ENCODE measurements at places on chromosomes 3 and 15.

- no peak for DNase-seq
Observed at GRCh38 chr3:113626503-113627371, 69.7 kb downstream of the USF3 start.

DNA sequence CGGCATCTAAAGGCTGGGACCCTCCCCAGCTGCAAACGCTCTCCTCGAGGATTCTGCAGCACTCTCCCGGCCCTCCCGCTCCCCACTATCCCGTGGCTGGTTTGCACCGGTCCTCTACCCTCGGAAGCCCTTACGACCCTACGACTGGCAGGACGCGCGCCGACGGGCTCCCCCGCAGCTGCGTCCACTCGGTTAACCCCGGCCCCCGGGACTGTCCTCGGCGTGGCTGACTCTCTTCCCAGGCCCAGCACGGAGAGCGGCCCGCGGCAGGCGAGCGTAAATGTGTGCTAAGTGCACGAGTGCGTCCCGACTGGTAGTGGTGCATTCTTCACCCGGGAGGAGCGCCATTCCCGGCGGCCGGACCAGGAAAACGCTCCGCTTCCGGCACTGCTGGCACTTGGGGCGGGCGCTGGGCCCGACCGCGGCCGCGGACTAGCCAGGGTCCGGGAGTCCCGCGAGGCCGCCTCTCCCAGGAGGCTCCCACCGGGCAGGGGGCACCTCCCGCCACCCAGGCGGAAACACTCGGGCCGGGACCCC, 508 bp downstream of the GORASP1 start:
- DNase-seq = peak; percentile 15

GRCh38 chr3:8152821-8153418, 348.7 kb upstream of the LMCD1 start:
- no peak for DNase-seq

DNA sequence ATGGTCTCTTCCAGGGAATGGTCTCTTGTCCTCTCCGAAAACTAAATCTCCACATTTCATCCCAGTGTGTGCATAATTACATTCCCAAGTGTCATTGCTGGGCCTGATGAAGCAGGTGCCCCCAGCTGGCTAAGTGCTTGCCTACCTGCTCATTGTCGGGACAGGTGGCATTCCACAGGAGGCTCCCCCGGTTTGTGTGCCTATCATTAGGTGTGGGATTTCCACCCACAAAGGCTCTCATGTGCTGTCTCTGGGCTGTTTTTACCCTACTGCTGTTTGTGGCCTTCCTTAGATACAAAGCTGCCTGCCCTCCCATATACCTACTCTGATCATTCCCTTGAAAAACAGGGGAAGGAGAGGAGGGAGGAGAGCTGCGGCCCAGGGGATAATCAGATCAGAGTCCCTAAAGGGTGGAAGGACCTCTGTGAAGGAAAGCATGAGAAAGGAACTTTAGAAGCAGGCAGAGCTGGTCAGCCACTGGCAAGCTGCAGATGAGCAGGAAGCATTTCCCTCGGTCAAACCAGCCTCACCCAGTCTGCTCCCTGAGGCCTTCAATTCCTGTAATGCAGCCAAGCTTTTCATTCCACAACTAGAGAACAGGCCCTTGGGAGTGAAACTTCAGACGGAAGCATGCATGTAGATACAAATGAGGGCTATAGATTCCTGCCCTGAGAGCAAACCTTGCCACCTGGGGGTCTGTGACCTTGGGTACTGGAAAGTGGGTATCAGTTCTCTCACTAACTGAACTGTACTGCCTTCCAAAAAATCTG, 60.7 kb upstream of the HEG1 start:
- DNase-seq = no peak

- no peak for DNase-seq
Observed at GRCh38 chr3:178152031-178152806, 384.0 kb upstream of the KCNMB2 start.

GRCh38 chr3:64773137-64773536, 85.3 kb upstream of the ADAMTS9 start:
- DNase-seq = no peak

GRCh38 chr3:6523043-6523442, 337.9 kb upstream of the GRM7 start:
- DNase-seq = no peak

- no peak for DNase-seq
Observed at GRCh38 chr15:49196856-49197255, 26.8 kb downstream of the GALK2 start.

- no peak for DNase-seq
Observed at GRCh38 chr3:57803647-57804081, 47.6 kb downstream of the SLMAP start.

DNA sequence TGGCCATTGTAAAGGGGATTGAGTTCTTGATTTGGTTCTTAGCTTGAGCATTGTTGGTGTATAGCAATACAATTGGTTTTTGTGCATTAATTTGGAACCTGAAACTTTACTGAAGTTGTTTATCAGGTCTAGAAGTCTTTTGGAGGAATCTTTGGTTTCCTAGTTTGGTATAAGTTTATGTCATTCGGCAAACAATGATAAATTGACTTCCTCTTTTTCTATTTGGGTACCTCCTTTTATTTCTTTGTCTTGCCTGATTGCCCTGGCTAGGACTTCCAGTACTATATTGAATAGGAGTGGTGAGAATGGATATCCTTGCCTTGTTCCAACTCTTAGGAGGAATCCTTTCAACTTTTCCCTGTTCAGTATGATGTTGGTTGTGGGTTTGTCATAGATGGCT, 32.1 kb downstream of the SPESP1 start:
- DNase-seq = no peak

GRCh38 chr3:5731100-5731499, 543.6 kb downstream of the EDEM1 start:
- DNase-seq = no peak

DNA sequence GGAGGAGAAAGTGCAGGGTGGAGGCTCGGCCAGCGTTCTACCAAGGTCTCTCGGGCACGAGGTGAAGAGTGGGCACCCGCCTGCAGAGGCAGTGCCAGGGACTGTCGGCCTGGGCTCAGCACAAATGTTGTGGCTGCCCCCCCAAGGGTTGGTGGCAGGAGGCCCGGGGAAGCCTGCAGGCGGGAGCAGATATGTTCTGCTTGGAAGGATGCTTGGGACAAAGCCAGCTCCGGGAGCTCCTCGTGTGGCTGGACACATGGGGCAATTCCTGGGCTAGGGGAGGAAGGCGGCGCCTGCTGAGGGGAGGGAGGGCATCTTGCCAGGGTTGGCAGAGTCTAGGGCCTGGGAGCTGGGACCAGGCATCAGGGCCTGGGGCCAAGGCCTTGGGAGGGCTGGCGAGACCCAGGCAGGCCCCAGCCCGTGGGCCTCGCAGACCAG, 30.4 kb upstream of the FBLN2 start:
- DNase-seq = no peak

GRCh38 chr3:33437556-33438283, 2.5 kb downstream of the UBP1 start:
- no peak for DNase-seq

GRCh38 chr15:50710585-50710984, 24.0 kb upstream of the TRPM7 start:
- no peak for DNase-seq

- peak; percentile 30 for DNase-seq
Observed at GRCh38 chr3:14203521-14204079, 25.0 kb downstream of the LSM3 start.

DNA sequence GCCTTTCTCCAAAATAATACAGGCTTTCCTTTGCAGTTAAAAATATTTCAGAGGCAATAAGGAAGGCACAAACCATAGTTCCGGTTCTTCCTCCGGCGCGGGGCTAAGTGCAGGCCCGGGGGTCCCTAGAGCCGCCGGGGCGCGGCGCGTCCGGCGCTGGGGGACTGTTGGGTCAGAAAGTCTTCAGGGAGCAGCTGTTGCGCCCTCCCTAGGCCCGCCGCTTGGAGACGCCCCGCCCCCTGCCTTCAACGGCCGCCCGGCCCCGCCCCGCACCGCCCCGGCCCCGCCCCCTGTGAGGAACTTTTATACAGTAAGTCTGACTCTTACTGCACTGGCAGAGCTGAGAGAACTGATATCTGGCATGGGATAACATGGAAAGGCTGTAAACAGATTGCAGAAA, 283.1 kb upstream of the ARL6 start:
- DNase-seq = no peak

GRCh38 chr3:178703268-178703975, 167.2 kb downstream of the KCNMB2 start:
- no peak for DNase-seq

- no peak for DNase-seq
Observed at GRCh38 chr3:52915294-52915693, 17.9 kb upstream of the STIMATE start.

All from activated CD4-positive, alpha-beta T cell treated with anti-CD3 and anti-CD28 coated beads, Interleukin-2, amount 50 U/mL, for 1 hour (primary cell).